Calu3 (cell line): ENCODE measurements at places on chromosomes 5 and 9. TPM values are rescaled to one million over a fixed set of nuclear protein-coding genes. Genes with fewer than 3 reads are reported as not detected.

Gene DMRT3
- total RNA-seq, result not detected in 2 replicates

Gene SLC4A9
- 0.24 TPM in 1 of 2 replicates, not detected in the other for total RNA-seq

Gene RNF224
- total RNA-seq, result 1.6 and 1.7 TPM in 2 replicates

Gene MIGA2
- total RNA-seq, result 17.8 and 21.2 TPM in 2 replicates

Gene NR5A1
- total RNA-seq, result 0.12 TPM in 1 of 2 replicates, not detected in the other

Gene CREBRF
- total RNA-seq, result 16.7 and 18.2 TPM in 2 replicates

Gene CD72
- 0.38 and 0.73 TPM in 2 replicates for total RNA-seq

Gene BAAT
- 10.2 and 18.6 TPM in 2 replicates for total RNA-seq

Gene PCDHB11
- 0.83 and 0.85 TPM in 2 replicates for total RNA-seq

Gene LRRC19
- total RNA-seq, result 0.21 and 1.1 TPM in 2 replicates

Gene ANKRD20A1
- total RNA-seq, result 0.69 and 3.0 TPM in 2 replicates

Gene DMAC1
- total RNA-seq, result 37.5 and 38.7 TPM in 2 replicates

Gene CATSPER3
- total RNA-seq, result 1.4 and 1.5 TPM in 2 replicates

Gene PAEP
- total RNA-seq, result 0.45 TPM in 1 of 2 replicates, not detected in the other

Gene CD180
- not detected in 2 replicates for total RNA-seq

Gene NR2F1
- total RNA-seq, result 25.1 and 29.1 TPM in 2 replicates

Gene RASEF
- 38.8 and 47.7 TPM in 2 replicates for total RNA-seq

Gene KIF24
- total RNA-seq, result 4.1 and 4.2 TPM in 2 replicates

Gene TIMD4
- not detected in 2 replicates for total RNA-seq

Gene GARIN3
- not detected in 2 replicates for total RNA-seq

Gene CRHBP
- total RNA-seq, result not detected in 2 replicates

Gene CDX1
- total RNA-seq, result not detected in 2 replicates

Gene LECT2
- total RNA-seq, result not detected in 2 replicates

Gene SEC24A
- 35.2 and 38.4 TPM in 2 replicates for total RNA-seq

Gene CCNI2
- 3.3 and 3.4 TPM in 2 replicates for total RNA-seq

Gene TSLP
- total RNA-seq, result 0.20 TPM in 1 of 2 replicates, not detected in the other

Gene DOCK2
- not detected in 2 replicates for total RNA-seq

Gene FOXI1
- total RNA-seq, result not detected in 2 replicates

Gene MARVELD2
- total RNA-seq, result 40.9 and 46.0 TPM in 2 replicates

Gene IFNA21
- not detected in 2 replicates for total RNA-seq

Gene DPH7
- 29.7 and 30.2 TPM in 2 replicates for total RNA-seq

Gene MYMK
- total RNA-seq, result not detected in 2 replicates

Gene WDR31
- total RNA-seq, result 3.1 and 4.0 TPM in 2 replicates

Gene SLC25A46
- 51.0 and 53.4 TPM in 2 replicates for total RNA-seq
